ENCODE measurements at places on chromosomes 1 and 21.

DNA sequence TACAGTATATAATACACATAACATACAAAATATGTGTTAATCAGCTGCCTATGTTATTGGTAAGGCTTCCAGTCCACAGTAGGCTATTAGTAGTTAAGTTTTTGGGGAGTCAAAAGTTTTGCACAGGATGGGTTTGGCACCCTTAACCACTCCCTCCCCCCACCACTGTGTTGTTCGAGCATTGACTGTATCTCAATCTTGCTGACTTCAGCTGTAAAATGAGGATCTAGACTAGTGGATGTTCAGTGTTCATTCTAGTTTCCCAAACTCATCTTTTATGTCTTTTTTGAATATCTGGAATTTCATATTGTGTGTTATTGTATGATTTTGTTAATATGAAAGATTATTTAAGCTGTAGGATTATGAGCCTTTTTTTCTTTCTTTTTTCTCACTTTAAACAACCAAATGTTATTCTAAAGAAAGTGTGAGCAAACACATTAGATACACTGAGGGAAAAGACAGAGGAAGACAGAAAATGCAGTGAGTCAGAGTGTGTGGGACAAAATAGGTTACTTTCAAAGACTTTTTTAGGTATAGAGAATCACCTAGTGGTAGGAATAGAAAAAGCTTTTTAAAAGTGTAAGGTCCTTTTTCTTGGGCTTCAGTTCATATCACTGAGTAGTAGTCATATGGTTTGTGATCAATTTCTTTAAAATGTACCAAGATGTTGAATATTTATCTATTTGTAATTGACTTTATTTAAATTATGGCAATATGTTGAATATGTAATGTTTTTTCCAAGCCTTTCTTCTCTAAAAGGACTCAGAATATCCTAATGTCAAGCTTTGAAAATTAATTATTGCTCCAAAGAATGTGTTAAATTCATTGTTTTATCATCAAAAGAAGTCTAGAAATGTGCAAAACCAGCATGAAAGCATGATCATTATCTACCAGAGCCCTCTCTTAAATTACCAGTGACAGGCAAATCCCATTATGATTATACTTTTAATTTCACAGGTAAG, 17.9 kb upstream of the CENPF start:
- no peak for DNase-seq

- DNase-seq, result no peak
Observed at GRCh38 chr1:119112791-119113190, 27.7 kb downstream of the WARS2 start.

GRCh38 chr1:46131712-46132528, 509 bp downstream of the PIK3R3 start:
- DNase-seq, result peak; percentile 3

DNA sequence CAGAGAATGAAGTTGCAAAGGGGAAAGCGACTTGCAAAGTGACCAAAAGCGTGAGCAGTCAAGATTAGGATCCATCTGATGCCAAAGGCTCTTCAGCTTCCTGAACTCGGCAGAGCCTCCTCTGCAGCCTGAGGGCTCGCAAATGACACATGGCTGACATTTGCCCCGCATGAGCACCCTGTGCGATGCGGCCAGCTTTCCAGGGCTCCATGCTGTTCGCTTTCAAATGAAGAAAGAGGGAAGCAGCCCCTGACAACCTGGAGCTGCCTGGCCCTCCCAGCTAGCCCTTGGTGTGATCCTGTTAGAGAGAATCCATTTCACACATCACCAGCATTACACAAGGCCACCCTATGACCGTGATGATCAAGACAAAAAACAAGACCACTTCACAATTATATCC, 20.2 kb upstream of the FAM131C start:
- DNase-seq, result no peak

- no peak for DNase-seq
Observed at GRCh38 chr1:74380252-74380651, 132.2 kb downstream of the LRRC53 start.

Measured in amygdala (tissue), 56 donors.